ENCODE measurements at places on chromosomes 6 and 20.

- DNase-seq: no peak
These were observed 11.1 kb upstream of the KIAA1755 start for GRCh38 chr20:38271608-38272120.

DNA sequence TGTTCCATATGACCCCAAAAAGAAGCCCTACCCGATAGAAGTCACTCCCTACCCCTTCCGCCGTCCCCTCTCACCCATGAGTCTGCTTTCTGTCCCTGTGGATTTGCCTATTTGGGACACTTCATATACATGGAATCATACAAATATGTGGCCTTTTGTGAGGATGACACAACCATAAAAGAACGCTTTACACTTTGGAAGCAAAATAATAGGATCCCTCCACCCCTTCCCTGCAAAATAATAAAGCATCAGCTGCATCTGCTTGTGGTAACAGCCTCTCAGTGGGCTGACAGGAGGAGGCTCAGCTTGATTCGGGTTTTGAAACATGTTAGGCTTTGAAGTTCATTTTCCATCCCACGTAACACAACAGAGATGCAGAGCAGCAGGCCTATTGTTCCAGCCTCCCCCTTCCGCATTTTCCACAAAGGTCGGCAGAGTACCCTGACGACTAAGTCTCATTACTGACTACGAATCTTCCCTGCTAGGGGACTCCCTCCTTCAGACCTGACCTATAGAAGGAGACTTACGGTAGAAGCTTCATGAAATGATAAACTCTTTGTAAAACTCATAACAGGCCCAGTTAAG is 99.1 kb downstream of the ALDH8A1 start:
- no peak for DNase-seq

DNA sequence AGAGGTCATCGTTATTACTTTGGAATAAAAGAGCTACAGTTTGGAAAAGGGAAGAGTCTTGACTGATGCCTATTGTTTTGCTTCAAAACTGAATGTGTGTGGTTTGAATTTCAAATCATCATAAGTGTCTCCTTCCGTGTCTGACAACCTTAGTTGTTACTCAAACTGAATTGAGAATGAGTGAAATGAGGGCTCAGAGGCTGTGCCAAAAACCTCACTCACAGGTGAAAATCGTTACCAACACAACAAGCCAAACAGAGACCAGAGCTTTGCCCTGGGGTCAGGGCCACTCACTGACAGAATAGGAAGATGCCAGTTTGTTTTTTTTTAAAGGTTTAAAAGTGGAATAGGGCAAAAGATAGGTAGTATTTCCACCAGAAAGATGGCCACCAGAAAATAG is 15.2 kb upstream of the SIRT5 start:
- no peak for DNase-seq

DNA sequence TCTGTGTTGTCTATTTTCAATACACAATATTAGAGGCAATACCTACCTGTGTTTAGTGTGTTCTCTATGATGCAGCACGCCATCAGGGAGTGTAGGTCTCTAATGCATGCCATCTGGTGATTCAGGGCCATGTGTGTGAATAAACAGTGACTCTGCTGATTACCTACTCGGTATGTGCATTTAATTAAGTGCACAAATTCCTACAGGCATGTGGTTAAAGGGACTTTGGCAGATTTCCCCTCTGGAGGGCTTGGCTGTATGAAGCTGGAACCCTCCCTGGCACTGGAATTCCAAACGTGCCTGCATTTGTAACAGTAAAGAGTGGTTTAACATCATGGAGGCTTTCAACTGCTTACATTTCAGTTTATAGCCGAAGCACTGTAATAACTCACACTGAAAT is 401.5 kb upstream of the SASH1 start:
- no peak for DNase-seq

DNA sequence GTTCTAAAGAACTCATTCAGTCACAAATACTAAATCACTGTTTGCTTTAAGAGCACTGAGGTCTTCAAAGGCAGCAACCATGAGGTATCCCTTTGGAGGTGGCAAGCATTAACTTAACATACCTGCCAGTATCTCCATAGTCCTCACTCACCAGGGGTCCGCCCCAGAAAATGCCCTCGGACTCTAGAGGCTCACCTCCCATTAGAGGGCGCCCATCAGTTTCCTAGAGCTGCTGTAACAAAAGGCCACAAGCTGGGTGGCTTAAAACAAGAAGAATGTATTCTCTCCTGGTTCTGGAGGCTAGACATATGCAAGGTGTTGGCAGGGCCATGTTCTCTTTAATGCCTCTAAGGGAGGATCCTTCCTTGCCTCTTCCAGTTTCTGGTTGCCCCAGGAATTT is 12.0 kb upstream of the RNGTT start:
- no peak for DNase-seq

DNA sequence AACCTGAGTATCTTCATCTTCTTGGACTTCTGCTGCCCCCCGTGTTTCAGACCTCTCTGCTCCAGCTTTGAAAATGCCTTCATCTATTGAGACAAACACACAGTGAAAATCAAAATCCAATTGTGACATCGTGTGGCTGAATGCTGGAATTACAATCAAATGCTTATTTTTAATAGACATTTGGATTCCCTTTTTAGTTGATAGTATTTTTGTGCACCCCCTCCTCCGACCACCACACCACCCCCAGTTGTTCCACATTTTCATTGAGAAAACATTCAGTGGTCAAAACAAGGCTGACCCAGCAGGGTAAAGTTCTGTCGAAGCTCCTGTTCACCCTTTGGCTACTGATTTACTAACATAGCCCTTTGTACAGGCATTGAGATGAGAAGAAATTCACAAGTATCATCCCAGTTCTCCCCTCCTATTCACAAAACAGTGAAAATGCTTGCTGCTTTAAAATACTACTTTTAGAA is 79.0 kb downstream of the NRSN1 start:
- DNase-seq: no peak

DNA sequence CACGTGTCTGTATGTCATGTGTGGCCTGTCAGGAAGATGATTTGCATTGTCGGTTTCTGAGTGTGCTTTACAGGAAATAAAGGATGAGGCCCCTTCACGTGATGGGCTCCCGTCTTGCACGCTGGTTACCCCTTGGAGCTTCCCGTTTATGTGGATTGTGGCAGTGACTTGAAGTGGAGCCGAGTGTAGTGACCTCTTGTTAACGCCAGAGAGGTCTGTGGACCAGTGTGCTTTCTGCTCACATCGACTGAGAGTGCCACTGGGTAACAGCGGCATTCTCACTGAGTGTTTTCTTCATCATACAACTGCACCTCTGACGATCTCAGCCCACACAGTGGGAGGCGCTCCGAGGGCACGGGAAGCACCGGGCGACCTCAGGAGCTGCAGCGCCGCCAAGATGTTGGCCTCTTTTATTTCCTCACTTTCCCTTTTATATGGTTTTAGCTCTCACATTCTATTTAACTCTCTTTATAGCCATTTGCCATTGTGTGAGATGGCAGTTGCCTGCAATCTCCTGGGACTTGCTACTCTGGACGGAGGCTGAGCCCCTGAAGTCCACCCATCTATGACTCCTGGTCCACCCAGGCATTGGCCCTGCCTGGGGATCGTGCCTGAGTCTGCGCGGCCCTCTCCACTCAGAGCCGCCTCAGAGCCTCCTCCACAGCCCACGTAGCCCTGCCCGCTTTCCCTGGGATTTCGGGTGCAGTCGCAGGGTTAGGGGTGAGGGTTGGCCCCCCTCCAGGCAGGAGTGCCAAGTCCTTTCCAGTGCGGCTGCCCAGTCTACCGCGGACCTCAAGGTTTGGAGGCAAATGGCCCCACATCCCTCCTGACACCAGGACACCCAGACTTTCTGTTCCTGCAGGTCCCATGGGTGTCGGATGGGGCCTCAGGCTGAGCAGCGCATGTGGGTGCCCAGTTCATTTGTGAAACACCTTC is 238.9 kb downstream of the ERMARD start:
- DNase-seq: no peak

DNA sequence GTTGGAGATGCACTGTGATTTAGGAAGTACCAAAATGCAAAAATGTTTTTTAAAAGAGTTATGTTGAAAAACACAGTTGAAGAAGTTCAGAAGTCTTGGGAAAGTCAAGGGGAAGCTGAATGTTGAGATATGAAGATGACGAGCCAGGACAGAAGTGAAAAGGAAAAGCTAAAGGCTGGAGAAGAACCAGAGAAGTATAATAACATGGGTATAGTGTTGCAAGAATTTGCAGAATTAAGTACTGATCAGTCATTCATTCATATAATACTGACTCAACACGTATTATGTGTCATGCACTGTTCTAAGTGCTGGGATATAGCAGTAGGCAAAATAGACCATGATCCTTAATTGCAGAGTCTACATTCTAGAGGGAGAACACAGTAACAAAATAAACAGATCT is 432.8 kb downstream of the CDC5L start:
- DNase-seq: no peak

GRCh38 chr6:134634966-134635365 is 314.9 kb downstream of the ALDH8A1 start:
- no peak for DNase-seq

DNA sequence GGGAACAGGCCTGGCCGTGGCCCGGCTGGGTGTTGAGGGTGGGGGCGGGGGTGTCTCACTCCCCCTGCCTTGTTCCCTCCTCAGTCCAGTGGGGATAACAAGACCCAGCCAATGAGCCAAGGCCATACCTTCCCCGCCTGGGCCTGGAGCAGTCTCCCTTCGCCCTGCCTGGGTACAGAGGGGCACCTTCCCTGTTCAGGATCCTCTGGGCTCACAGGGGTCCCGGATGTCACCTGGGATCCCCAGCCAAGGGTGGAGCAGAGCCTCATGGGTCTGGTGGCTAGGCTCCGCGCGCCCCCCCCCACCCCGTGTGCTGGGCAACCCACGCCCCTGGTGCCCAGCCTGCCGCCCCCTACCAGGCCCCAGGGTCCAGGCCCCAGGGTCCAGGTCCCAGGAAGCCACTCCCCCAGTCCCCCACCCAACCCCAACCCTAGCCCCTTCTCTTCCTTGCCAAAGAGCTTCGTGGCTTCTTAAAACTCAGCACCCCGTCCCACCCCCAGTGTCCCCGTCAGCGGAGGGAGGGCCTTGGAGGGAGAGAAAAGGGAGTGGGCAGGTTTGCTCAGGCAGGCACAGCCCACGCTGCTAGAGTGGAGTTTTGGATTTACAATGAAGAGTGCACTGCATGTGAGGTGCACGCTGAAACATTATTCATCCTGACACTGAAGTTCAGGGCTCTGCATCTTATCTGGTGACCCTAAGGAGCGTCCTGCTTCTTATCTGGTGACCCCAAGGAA is 11.8 kb downstream of the HRH3 start:
- no peak for DNase-seq

DNA sequence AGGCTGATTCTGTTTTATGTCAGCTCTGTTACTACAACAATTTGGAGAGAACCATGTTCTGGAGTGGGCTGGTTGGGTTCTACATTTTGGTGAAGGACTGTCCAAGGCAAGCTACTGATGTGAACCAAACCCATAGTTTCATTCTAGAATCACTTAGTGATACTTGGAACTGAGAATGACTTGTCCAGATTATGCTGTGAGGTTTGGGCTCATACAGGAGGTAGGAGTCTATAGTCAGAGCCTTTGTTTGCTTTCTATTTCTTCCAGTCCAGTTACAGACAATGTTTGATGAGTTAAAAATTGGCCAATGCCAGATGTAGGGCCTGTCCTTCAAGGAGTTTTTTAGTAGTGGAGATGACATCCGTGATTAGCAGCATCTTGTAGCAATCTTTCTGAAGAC is 97.9 kb downstream of the LRRC1 start:
- no peak for DNase-seq

DNA sequence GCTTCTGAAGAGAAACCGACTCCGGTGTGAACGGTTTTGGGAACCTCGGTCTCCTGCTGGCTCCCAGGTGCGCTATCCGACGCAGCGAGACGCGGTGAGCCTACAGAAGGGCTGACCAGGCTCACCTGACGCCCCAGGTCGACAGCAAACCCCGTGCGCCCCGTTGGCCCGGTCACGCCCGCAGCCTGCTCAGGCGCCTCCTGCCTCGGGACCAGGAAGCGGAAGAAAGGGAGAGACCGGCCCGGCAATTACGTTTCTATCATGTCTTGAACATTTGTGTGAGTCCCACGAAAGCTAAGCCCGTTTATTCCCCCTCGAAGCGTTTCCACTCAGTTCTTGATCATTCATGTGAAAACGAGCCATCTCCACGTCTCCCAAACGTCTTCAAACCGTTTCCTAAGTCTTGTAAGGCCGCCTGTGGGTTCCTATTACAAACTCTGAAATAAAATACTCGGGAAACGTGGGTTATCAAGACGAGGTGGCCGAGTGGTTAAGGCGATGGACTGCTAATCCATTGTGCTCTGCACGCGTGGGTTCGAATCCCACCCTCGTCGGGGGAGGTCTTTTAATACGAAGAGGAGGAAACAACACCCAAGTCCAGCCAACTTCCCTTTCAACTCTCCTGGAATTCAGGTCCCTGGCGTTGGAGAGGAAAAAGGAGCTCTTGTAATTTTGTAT is 150.5 kb upstream of the PRSS16 start:
- no peak for DNase-seq

All from effector CD4-positive, alpha-beta T cell (primary cell).